Heart right ventricle (tissue), 16 donors: ENCODE measurements at places on chromosomes 7 and 10. TPM values are rescaled to one million over a fixed set of nuclear protein-coding genes. Genes with fewer than 3 reads are reported as not detected.
A peak's percentile ranks its signal among the peaks of the same experiment; 100 is the strongest.

The MKRN1 gene
- total RNA-seq, result 89.6 TPM

The SPDYE2B gene
- not detected for total RNA-seq

The ODAD2 gene
- 1.5 TPM for total RNA-seq

The TRPV6 gene
- not detected for total RNA-seq

The TRIM50 gene
- total RNA-seq, result 0.62 TPM

The SSC4D gene
- 0.33 TPM for total RNA-seq

The GRID2IP gene
- not detected for total RNA-seq

The HSPA14 gene
- total RNA-seq, result 8.7 TPM

- DNase-seq, result peak; percentile 13
Measured at GRCh38 chr10:7102084-7102483, 308.8 kb downstream of the SFMBT2 start.

- DNase-seq, result no peak
Measured at GRCh38 chr10:117131376-117132327, 6.4 kb downstream of the VAX1 start.

DNA sequence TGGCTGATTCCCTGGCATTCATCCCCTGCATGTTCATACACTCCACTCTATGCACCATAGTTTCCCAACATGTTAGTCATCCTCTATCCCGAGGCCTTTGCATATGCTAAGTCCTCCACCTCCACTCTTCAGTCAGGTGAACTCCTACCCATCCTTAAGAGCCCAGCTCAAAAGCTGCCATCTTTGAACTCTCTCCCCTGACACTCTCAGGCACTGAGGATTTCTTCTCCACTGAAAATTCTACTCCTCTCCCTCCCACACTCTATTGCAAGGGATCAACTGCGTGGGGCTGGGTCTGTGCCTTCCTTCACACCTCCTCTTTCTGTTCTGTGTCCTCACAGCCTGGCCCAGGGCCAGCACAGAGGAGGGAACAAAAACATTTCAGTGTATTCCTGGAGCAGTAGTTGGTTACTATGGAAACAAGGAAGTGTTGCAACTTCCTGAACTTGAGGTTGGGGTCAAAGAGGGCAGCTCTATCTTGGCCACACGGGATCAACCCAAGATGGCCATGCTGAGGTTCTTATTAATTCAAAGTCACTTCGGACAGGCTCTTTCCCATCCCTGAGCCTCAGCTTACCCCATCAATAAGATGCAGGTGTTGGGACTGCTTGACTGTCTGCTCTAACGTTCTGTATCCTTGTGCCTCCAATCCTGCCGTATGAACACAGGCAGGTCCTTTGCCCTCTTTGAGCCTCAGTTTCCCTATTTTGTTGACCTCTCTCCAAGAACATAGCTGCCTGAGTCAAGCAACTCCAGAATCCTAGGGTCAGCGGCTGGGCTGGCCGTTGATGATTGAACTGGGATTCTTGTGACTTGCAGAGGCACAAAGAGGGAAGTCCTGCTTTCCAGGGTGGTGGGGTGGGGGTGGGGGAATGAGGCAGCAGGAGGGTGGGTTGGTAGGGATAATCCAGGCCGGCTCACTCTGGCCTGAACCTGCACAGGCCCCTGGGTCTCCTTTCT, 15.5 kb downstream of the ZMIZ1 start:
- DNase-seq, result peak; percentile 94

- DNase-seq, result no peak
Measured at GRCh38 chr7:154503962-154504550, 451.9 kb downstream of the DPP6 start.

DNA sequence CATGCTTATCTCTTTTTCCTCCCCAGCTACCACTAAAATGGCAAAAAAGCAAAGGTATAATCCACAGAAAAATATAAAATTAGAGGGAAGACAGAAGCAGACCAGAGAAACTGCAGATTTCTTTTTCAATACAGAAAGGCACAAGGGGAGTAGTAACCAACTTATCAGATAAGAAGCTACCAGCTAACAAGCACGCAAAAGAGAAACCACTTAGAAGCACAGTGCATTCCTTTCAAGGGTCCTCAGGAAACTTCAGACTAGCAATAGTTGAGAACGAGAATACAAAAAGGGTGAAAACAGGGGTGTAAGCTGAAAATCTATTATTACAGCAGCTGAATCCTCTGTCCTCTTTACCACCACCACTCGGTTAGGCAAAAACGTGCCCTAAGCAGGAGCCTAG, 9.9 kb upstream of the OR2A5 start:
- DNase-seq, result no peak

DNA sequence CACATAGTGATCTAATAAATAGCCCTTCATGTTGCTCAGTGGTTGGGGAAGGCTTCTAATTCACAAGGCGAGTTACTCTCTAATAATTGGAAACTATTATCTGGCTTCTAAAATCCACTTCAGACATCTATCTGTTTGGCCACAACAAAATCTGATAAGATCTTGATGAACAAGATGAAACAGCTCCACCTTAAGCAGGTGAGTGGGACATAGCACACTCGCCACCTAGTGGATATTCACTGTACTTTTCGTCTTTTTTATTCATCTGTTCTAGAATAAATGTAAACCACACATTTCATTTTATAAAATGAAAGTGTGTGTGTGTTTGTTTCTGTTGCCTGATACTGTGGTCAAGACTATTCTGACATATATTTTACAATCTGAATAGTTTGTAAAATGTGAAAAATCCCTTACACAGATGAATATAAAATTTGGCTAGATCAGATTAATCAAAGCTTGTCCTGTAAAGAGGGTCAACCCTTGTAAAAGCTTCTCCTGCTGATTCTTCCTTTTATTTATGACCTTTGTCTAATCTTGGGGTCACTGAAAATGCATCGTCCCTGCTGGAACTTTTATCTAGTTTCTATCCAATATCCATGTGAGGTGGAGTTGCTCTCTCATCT, 26.5 kb upstream of the CNTNAP2 start:
- no peak for DNase-seq

DNA sequence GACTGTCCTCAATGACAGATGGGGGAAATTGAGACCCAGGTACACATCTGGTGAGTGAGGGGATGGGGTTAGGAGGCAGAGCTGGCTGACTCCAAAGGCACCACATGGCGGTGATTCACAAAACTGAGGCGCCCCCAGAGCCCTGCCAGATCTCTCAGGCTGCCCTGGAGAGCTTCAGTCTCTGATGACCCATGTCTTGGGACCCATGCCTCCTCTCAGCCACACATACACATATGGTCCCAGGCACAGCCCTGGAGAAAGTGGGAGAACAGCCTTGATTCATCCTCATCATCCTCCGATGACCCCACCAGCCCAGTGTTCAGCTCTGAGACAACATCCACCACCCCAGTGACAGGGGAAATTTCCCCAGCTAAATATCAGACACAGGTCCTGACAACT, 426.0 kb downstream of the RPS24 start:
- no peak for DNase-seq

DNA sequence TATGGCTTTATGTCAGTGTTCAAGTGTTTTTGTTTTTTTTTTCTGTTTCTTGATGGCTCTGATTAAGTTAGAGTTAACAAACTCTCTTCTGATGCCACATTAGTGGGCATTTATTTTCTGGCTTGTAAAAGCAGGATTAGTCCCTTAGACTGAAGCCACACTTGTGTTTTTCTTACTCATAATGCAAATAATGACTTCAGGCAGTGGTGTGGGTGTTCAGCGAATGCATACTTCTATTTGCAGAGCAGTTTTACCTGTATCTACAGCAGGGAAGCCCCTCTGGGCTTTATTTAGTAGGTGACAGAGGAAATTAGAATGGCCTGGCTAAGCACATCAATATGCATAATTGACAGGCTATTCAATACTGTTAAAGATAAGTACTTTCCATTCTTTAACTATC, 79.9 kb downstream of the CNNM2 start:
- DNase-seq, result no peak

- DNase-seq, result no peak
Measured at GRCh38 chr7:43686991-43687390, 42.3 kb downstream of the COA1 start.

- no peak for DNase-seq
Measured at GRCh38 chr10:116170815-116171250, 102.2 kb downstream of the GFRA1 start.

DNA sequence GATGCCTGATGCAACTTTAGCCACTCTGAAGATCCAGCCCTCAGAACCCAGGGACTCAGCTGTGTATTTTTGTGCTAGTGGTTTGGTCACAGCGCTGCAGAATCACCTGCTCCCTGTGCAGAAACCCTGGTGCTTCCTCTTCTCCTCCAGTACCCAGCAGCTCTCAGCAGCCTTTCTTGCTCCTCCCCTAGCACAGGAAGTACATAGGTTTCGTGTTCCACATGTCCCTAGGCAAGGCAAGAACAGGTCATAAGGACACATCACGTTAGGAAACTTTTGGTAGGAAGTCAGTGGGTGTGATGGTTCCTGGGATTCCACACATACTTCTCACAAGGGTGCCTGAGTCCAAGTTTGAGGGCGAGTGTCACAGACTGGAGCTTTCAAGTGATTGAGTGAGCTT, 167.9 kb upstream of the PRSS1 start:
- DNase-seq, result no peak

DNA sequence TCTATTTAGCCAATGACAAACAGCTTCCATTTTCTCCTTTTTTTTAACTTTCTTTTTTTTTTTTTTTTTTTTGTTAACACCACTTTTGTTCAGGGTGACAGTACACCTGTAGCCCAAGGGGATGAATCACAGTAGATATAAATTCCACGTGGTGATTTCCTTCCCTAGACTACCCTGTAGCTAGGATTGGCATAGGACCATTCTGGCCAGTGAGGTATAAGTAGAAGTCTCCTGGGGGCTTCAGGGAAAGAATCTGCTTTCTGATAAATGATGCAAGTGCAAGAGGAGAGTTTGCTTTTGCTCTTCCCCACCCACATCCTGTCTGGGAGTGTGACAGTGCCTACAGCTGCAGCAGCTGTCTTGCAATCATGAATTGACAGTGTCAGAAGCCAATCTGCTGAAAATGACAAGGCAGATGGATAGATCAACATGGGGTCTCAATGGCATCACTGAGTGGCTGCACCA, 63.2 kb upstream of the TOMM7 start:
- no peak for DNase-seq

DNA sequence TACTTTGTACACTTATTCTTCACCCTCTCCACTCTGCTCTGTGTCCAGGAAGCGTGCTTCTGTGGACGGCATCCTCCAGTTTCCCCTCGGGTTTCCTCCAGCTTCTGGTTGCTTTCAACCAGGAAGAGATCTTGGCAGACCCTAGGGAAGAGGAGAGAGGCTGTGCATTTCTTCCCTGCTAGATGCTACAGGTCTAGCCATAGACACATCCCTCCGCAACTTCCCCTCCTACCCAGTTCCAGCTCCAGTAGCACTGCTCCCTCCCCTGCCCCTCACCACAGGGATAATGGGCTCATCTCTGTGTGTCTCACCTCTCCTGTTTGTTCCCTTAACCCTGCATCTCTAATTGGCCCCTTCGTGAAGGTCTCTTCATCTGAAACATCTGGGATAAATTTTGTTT, 16.3 kb downstream of the TLL2 start:
- DNase-seq, result no peak

DNA sequence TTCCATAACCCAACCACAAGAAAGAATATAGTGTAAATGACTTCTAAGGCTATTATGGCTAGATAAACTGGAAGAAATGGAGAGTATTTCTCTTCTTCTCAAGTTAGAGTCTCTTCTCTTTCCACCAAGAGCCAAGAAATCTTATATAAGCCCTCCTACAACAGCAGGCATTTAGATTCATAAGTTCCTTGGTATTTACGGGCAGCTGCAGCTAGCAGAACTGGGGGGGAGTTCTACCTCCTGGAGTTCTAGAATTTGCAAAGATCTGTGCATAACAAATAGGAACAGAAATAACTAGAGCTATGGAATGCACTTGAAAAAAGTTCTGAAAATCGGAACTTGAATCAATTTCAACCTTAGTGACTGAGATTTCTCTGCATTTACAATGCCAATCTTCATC, 715.2 kb upstream of the GRM3 start:
- no peak for DNase-seq

DNA sequence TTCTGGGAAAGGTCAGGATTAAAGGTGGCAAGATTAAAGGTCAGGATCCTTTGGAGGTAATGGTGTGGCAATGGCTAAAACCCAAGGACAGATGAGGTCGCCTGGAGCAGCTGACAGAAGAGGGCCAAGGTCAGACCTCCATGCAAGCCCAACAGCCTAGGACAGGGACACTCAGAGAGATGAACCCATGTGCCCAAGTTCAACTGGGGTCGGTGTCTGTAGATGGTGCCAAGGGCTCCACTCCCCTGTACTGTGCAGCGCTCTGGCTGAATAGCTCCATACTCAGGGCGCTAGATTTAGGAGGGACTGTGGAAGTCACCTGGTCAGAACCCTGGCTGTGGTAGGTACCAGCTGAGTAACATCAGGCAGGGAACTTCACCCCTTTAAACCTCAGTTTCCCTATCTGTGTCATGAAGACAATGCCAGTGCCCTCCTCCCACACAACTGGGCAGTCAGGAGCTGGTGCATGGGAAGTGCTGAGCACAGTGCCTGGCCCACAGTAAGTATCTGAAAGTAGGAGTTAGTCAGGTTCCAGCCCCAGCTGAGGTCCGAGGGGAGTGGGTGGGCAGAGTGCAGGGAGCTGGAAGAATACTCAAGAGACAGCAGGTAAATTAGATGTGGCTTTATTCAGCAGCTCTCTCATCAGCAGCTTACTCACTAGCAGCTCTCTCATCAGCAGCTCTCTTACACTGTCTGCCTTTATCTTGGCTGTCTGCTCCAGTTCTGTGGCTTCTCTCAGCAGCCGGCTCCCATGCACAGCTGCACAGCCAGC, 327.1 kb downstream of the GLRX3 start:
- no peak for DNase-seq

DNA sequence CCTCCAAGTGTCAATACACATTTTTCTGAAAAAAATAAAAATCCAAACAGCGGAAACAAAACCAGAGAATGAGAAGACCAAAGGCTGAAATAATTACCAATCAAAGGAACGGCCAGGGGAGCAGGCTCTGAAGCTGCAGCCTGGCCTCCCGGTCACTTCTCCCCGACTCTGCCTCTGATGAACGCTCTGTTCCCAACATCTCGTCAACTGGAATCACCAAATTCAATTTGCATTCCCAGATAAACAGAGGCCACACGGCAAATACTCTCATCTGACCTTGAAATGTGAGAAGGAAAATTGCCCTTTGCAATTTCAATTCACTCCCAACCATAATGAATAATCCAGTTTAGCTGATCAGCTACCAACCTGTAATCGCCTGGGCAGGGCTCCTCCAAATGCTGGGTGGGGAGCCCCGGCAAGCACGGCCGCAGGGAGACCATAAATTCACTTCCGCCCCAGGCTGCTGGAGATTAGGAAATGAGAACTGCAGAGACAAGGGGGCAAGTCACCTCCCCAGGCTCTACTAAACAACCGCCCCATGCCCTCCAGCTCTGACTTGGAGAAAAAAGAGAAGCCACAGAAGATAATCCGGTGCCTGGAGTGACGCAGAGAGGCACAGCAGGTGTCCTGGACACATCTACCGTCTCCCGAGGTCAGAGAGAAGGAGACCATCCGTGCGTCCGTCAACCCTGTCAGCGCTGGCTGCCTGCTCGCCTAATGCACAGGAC, 153.2 kb downstream of the MAD1L1 start:
- DNase-seq, result no peak

- peak; percentile 19 for DNase-seq
Measured at GRCh38 chr10:688312-689120, 952 bp downstream of the DIP2C start.

- no peak for DNase-seq
Measured at GRCh38 chr7:16755397-16755796, 1.8 kb downstream of the TSPAN13 start.

- no peak for DNase-seq
Measured at GRCh38 chr10:5334196-5334880, 30.4 kb upstream of the UCN3 start.
